ENCODE measurements at places on chromosomes 7 and 10.

DNA sequence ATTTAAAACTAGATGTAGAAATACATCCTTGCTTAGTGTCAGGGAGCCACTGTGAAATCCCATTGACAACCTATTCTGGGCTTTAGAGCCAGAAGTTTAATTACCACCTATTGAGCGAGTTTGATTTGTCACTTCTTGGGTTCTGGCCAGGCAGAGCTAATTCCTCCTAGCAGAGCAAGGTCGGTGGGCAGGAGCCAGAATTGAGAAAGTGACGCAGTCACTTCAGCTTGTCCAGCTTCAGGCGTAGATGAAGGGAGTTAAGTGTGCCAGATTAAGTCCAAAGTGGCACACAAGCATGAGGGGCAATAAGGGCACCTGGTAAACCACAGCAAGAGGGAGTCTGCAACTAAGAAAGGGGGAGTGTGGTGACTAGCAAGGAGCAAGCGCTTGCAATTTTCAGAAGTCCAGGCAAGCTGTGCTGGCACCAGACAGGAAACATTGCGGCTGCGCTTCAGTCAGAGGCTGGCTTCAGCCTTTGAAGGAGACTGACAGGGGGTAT is 119.4 kb downstream of the ST7 start:
- no peak for DNase-seq

DNA sequence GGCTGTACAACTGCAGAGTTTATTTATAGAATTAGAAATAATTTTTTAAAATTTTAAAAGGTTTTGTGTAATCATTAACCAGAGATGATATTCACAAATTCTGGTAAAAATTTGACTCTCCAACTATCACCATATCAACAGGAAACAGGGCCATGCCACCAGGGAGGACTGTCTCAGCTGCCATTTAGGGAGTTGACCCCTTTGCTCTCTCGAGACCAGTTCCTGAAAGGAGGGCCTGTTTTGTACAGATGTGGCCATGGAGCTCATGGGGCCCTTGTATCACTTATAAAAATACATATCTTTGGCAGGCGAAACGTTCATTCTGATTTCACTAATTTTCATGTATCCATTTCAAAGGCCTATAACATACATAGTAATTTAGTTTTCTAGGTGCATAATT is 20.3 kb downstream of the H2AZ2 start:
- no peak for DNase-seq

DNA sequence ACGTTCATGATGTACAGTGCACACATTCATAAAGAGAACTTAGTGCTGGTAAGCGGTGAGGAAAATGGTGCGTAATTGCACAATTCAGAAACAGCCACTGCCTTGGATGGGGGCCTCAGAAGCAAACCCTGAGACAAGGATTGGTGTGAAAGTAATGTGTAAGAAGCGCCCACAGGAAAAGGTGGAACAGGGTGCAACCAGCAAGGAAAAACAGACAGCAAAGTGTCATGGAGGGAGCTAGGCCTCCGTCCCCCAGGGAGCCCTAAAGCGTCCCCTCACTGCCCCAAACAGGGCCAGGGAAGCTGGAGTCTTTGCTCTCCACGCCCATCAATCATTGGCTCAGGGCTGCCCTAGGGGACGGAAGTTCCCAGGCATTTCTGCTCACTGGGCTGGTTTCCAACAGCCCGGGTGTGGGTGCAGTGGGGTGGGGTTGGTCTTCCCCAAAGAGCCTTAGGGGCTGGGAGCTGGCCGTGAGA is 9.6 kb upstream of the C10orf105 start:
- peak; percentile 93 for DNase-seq

GRCh38 chr7:158074896-158075632 is 512.6 kb downstream of the PTPRN2 start:
- no peak for DNase-seq

DNA sequence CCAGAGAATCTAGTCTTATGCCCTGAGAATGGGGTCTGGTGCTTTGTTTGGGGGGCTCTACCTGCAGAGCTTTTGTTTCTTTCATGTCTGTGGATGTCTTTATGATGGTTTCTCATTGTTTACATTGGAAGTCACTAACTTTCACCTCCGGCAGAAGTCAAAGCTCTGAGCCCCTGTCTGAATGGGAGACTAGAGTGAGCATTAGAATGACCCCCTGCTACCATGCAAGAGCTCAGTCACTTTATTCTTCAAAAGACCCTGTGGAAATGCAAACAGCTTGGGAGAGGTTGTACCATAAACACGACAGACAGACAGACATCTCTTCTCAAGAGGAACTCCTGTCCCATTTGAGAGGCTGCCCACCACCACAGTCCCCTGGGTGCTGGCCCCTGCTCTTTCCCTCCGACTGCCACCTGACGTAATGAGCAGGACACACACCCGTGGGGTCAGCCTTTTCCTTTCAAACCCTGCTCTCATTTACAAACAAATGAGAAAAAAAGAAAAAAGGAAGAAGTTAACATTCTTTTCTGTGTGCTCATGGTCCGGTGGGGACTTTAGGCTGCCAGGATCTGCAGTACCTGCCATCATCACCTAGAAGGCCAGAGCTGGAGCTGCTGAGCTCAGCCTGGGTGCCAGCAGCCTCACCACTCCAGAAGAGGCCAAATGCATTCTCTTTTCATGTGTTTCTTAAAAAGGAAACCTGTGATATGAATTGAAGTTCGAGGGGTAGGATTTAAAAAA is 91.6 kb downstream of the FZD1 start:
- no peak for DNase-seq

- no peak for DNase-seq
Measured at GRCh38 chr7:111510584-111511378, 51.5 kb downstream of the IMMP2L start.

GRCh38 chr10:119505131-119505551 is 37.4 kb downstream of the RGS10 start:
- DNase-seq = no peak

DNA sequence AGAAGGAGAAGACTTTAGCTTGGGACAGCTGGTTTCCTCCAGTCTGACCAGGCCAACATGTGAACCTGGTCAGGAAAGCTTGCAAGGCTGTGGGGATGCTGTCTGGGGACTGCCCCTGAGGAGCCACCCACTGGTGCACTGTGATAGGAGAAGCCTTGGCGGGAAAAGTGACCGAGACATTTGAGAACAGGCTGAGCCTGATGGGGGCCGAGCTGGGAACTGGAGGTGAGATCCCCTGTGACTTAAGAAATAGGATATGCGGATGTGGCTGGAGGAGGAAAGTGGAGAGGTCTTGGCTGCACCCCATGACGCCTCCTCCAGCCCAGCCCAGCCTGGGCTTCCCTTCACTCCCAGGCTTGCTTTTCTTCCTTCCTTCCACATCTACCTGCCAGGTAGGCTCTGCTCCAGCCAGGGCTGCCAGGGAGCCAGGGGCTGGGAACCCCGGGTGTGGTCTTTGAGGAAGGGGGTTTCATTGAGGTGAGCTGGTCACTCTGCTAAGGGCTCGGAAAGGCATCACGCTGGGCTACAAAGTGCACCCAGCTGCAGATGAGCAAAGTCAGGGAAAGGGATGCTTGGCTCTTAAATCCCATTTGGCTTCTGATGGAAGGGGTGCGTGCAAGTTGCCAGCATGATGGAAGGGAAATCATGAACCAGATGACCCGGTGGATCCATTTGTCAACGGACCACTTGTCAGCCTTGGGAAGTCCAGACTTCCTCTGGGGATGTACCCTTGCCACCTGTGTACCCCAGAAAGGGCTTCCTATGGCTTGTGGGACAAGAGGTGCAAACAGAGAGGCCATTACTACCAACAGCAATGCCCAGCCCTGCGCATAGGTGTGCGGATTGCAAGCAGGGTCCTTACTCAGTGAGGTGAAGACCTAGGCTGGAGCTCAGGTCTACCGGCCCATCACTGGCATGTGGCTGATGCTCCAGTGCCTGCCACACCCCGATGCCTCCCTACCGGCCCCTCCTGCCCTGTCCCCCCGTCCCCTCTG is 66.3 kb downstream of the C10orf143 start:
- DNase-seq = no peak

GRCh38 chr7:70432567-70433001 is 699.4 kb upstream of the GALNT17 start:
- DNase-seq = no peak

GRCh38 chr7:148915211-148915610 is 31.1 kb upstream of the EZH2 start:
- no peak for DNase-seq

DNA sequence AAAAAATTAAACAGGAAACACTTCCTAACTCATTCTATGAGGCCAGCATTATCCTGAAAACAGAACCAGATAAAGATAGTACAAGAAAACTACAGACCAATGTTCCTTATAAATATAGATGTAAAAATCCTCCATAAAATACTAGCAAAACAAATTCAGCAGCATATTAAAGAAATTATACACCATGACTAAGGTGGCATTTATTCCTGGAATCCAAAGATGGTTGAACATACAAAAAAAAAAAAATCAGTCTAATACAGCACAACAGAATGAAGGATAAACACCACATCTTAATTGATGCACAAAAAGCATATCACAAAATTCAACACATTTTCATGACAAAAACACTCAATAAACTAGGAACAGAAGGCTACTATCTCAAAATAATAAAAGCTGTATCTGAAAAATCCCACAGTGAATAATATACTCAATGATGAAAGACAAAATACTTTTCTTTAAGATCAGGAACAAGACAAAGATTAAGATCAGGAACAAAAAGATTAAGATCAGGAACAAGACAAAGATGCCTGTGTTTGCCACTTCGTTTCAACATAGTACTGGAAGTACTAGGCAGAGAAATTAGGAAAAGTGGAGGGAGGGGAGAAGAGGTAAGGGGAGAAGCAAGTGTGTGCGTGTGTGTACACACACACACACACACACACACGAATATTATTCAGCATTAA is 95.6 kb downstream of the SNX13 start:
- no peak for DNase-seq

GRCh38 chr10:34462056-34462455 is 353.0 kb downstream of the PARD3 start:
- DNase-seq = no peak

DNA sequence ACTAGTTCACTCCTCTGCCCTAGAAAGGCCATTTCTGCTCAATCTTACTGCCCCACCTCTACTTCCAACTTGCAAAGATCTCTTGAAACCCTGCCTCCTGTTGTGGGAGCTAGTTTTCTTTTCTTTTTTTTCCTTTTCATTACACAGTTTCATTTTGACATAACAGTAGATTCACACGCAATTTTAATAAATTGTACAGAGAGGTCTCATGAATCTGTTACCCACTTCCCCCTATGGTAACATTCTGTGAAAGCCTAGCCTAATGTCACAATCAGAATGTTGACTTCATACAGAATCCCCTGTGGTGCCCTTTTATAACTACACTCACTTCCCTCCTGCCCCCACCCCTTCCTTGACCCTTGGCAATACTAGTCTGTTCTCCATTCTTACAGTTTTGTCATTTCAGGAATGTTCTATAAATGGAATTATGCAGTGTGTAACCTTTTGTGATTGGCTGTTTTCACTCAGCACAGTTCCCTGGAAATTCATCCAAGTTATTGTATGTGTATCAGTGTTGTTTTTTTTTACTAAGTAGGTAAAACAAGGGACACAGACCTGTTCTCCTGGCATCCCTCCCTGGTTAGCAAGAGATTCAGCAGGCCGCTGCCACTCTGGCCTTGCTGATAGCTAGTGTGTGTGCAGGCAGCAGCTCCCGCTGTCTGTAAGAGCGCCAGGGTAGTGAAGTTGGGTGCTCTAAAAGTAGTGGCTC is 21.5 kb downstream of the CHST3 start:
- DNase-seq = no peak

DNA sequence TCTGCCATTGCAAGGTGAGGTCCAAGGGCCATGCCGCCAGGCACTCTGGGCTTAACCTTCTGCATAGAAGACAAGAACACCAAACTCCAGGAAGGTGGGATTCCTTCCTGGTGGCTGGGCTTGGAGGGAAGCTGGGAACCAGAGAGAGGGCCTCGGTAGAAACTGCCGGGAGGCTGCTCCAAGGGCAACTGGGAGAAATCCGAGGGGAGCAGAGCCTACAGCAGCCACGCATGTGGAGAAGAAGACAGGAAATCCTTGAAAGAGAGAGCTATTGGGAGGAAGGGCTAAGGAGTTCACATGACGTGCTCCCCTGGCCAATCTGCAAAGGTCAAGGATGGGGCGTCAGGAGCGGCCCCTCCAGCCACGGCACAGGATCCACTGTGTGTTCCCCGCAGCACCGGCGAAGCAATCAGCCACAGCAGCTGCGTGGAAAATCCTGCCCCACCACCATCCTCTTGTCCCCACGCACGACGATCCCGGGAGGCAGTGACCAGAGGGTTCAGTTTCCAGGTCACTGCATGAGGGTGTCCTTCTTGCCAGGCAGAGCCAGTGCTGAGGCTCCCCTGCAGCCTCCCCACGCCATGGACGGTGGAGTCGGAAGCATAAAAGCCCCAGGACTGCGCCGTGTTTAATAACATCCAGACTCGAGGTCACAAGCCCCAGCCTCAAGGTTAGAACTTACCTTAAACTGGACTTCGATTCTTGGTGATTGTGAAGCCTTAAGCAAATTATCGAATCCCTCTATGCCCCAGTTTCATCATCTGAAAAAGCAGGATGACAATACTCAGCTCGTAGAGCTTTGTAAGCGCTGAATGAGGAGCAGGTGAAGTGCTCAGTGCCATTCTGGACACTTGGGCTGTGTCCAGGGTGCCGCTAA is 8.6 kb upstream of the PPP2R2D start:
- no peak for DNase-seq

- no peak for DNase-seq
Measured at GRCh38 chr10:77592510-77592909, 45.1 kb downstream of the KCNMA1 start.

GRCh38 chr7:137146552-137147337 is 196.8 kb downstream of the PTN start:
- DNase-seq = no peak

- no peak for DNase-seq
Measured at GRCh38 chr7:92368741-92369140, 78.5 kb upstream of the GATAD1 start.

GRCh38 chr10:16280595-16280994 is 156.2 kb upstream of the PTER start:
- DNase-seq = no peak

DNA sequence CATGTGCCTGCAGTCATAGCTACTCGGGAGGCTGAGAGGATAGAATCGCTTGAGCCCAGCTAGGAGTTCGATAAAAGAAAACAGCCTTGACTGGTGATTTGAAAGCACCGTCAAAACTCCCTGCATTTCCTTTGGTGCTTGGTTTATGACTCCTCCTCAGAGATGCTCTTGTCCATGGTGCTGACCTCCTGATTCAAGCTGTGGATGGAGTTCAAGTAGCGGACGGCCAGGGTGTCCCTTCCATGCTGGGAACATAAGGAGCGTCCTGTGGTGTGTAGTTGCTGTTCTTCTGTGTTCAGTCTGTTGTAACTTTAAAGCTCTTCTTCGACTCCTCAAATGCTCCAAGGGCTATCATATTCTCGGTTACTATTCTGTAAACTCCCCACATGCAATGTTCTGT is 382.5 kb upstream of the KIAA1217 start:
- DNase-seq = no peak

GRCh38 chr7:46625032-46625431 is 704.0 kb upstream of the IGFBP3 start:
- DNase-seq = no peak

- no peak for DNase-seq
Measured at GRCh38 chr7:22855049-22855392, 32.4 kb upstream of the TOMM7 start.

DNA sequence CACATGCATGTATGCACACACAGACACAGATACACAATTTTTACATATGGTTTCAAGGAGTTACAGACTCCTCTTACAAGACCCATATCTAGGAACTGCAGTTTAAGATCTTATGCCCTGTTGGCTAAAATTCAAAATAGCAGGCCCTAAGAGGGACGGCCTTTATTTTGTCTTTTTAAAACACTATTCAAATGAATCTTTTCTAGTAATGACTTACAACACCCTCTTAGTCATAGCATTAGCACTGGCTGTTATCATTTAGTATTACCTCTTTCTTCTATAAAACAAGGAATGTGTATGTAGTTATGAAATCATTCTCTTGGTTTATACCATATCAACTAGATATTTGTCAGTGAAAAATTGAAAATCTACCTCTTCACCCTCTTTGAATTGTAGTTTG is 15.3 kb downstream of the PAPSS2 start:
- no peak for DNase-seq
